ENCODE measurements at places on chromosomes 11 and 22.

- no peak for DNase-seq
Measured at GRCh38 chr11:76376746-76377558, 4.0 kb downstream of the THAP12 start.

- DNase-seq, result no peak
Measured at GRCh38 chr22:27662359-27663301, 138.9 kb downstream of the MN1 start.

GRCh38 chr11:22508665-22509064, 117.0 kb downstream of the FANCF start:
- DNase-seq, result no peak

DNA sequence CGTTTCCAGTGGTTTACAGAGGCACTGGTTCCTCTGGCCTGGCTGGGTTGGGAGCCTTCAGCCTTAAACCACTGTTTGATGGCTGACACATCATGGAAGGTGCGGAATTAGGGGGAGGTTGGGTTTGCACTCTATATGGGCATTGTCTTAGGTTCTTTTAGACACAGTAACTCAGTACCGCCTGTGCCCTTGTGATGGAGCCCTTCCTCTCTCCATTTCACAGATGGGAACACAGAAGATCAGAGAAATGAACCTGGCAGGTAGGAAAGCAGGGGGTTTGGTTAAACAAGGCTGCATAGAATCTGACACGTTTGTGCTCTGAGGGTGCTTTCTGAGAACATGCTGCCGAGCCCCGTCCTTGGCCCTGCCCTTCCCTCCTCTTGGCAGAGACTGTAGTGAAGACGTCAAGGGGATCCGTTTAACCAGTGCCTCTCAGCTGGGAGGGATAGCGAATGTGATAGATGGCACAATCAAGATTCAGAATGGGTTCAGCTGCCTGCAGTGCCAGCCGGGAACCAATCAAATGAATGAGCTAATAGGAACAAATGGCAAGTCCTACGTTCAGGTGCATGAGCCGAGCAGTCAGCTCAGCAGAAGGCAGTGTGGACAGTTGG, 228.6 kb downstream of the TBC1D22A start:
- no peak for DNase-seq

- no peak for DNase-seq
Measured at GRCh38 chr11:67651976-67652781, 1.6 kb upstream of the ACY3 start.

DNA sequence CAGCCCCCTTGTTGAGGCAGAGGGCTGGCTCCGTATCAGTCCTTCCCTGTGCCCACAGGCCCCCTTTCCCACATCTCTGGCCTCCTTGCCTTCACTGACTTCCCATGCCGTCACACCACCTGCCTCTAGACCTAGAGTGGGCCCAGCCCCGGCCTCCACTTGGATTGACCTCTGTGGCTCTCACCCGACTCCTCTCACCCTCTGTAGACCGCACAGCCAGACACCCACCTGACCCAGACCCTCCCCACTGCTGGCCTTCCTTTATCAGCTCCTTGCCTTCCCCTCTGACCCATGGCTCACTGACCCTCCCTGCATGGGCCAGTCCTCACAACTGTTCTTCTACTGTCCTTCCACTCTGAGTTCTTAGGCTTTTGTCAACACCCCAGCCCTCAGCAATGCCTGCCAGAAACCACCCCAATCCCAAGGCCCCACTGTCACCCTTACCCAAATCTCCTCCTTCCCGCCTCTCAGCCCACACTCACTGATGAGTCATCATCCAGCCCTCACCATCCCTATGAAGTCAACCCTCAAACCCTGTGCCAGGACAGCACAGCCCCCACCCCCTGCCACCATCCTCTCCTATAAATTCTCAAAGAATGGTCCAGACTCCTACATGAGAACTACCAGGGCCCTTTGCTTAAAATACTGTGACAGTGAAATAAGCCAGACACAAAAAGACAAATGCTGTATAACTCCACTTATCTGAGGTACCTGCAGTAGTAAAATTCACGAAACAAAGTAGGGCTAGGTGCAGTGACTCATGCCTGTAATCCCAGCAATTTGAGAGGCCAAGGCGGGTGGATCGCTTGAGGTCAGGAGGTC, 53.4 kb downstream of the SCGB1A1 start:
- no peak for DNase-seq

DNA sequence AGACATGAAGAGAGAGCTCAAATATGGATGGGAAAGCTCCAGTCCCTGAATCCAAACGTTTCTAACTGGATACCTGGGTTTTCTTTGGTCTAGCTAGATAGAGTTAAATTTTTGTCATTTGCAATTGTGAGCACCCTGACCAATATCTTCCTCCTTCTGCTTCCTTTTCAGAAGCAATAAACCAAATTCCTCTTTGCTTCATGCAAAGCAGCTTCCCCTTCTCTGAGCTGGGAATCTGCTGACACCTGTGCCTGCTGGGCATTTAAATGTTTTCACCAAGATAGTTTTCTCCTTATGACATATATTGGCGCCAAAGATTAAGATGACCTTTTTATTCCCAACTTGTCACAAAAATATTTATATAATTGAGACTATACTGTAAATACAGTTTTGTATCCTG, 27.9 kb upstream of the PAK1 start:
- DNase-seq, result no peak

GRCh38 chr11:80255021-80255420, 814.2 kb upstream of the TENM4 start:
- no peak for DNase-seq

DNA sequence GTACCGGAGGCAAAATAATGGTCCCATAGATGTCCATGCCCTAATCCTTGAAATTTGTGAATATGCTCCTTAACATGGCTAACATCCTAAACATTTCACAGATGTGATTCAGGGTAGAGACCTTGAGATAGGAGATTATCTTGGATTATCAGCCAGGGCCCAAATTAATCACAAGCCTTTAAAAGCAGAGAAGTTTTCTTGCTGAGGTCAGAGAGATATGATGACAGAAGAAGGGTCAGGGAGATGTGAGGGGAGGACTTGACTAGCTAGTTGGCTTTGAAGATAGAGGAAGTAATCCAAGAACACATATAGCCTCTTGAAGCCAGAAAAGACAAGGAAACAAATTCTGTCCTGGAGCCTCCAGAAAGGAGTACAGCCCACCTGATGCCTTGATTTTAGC, 19.1 kb upstream of the FDX1 start:
- no peak for DNase-seq

DNA sequence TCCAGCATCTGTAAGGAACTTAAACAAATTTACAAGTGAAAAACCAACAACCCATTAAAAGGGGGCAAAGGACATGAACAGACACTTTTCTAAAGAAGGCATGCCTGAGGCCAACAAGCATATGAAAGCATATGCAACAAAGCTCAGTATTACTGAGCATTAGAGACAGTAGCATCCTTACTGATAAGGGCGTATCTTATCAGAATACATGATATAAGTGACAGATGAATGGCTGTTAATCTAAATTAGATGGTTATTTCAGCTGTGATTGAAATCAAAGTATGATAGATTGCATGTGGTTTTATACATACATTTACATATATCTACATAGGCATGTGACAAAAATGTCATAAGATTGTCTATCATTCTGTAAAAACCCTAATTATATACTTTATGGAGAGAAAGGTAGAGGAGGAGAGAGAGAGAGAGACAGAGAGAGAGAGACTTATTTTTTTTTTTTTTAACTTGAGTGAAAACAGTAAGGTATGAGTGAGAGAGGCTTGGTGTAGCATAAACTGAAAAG, 1240.7 kb downstream of the FAM181B start:
- no peak for DNase-seq

GRCh38 chr11:83691451-83691950, 405.3 kb upstream of the CCDC90B start:
- no peak for DNase-seq

GRCh38 chr11:110830747-110831146, 118.5 kb upstream of the ARHGAP20 start:
- no peak for DNase-seq

GRCh38 chr22:39135092-39135896, 17.2 kb downstream of the CBX7 start:
- DNase-seq, result no peak

DNA sequence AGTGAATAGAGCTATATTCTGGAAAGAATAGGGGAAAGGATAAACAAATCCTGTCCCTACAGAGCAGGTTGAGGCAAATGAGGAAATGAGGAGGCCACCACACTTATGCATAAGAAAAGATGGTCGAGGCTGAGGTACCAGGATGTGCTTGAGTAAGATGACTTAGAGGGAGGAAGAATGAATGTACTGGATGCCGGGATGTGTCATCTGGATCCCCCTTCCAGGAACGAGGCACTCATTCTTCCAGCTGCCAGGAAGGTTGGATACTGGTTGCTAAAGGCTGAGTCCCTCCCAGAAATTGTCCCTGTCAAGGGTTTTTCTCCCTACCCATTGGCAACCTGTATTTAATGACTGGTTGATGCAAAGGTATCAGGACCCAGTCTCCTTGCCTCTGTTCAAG, 31.1 kb upstream of the SYT9 start:
- DNase-seq, result no peak

DNA sequence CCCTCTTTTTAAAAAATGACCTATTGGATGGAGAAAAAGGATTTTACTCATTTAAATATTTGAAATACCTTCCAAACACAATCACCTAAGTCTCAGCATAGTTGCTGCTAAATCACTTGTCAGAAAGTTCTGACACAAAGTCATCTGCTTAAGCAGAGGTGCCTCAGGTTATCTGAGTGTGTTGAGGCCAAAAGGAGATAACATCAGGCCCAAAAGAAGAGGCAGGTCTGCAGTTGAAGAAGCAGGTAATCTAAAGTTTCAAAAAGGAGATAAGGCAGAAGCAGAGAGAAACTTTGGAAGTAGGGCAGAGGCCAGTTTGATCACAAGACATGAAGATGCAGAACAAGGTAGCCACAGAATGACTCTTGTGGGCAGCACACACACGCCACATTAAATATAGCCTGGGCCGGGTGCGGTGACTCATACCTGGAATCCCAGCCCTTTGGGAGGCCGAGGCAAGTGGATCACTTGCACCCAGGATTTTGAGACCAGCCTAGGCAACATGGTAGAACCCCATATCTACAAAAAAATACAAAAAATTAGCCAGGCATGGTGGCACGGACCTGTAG, 175.7 kb upstream of the API5 start:
- no peak for DNase-seq

DNA sequence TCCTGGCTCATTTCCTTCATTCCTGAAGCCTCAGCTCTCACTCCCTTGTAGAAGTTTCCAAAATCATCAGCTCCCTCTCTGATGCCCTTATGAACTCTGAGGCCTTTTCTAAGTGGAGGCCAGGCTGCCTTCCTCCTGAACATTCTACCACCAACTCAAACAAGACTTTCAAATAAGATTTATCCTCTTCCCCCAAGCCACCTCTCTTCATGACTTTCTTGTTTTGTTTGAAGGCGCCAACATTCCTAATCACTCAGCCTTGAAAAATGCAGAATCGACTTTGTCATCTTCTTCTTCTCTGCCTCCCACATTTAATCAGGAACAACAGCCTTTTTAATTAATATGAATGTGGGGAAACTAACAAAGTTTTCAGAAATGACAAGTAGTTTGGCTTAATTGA, 927.9 kb downstream of the OPCML start:
- DNase-seq, result no peak

- DNase-seq, result no peak
Measured at GRCh38 chr11:16613512-16614381, 124.7 kb upstream of the C11orf58 start.

DNA sequence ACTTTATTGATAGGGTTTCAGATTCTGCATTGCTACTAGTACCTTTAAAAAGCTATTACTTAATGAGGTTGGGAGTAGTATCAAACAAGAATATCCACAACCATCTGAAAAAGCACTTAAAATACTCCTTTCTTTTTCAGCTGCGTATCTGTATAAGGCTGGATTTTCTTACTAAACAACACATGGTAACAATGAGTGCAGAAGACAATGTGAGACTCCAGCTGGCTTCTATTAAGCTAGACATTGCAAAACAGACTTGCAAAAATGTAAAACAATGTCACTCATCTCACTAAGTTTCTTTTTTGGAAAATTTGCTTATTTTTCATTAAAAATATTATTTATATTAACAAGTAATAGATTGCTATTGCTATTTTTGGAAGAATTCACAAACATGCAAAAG, 132.6 kb downstream of the WNT11 start:
- DNase-seq, result no peak

- DNase-seq, result no peak
Measured at GRCh38 chr11:60964801-60965200, 6.7 kb upstream of the CD6 start.

DNA sequence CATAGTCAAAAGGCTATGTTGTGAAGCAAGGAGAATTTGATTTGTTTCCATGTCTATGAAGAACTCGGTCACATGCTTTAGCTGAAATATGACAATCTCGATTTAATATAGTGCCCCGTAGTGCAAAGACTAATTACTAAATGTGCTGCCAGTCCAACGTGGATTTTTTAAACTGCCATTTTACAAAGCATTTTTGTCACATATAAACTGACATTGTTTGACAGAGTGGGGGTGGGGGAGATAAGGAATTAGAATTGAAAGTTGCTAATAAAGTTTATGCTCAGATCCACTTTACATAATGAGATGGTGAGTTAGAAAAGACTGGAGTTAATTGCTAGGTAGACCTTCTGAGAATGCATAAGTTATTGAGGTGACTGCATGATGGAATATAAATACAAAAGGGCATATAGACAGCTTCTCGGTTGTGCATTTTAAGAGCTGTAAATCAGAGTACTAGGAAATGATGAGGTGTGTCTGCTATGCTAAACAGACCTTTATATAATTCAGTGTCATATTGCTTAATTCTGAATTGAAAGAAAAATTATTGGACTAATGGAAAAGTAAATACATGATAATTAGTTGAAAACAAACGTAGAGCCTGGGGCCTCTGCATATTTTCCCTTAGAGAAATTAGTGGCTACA, 158.9 kb upstream of the MTNR1B start:
- DNase-seq, result no peak

GRCh38 chr11:128824191-128825049, 42.7 kb downstream of the KCNJ1 start:
- no peak for DNase-seq

- no peak for DNase-seq
Measured at GRCh38 chr11:4511282-4512245, 29.1 kb downstream of the OR52K1 start.

DNA sequence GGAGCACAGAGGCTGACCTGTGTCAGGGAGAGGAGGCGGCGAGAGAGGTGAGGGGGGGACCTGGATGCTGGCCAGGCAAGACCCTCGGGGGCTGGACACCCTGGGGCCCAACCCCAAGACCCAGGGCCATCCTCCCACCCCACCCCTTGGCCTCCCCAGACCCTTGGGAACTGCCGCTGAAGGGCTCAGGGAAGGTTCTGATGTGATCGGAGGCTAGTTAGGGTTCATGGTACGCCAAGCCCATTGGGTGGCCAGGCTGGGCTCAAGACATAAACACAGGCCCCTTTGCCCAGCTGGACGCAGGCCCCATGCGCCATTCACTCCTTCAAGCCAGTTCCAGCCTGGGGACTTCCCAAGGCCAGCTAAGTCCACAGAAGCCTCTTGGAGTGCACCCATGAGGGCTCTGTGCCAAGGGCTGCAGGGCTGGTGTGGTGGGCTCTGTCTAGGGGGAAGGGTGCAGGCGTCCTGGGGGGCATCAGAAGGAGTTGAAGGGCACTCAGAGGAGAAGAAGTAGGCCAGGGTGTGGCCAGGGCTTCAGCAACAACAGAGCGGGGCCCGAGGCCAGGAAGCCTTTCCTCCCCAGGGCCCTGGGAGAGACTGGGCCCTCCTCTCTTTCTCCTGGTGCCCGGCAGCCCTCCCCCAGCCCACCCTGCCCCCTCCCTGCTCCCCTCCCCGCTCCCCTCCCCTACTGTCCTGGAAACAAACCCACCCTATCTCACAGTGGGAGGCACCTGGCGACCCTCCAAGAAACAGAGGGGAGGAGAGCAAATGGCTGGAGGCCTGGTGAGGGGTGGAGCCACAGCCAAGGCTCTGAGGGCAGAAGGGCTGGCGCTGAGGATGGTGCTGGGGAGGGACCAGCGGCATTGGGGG, 12.9 kb downstream of the TSPAN32 start:
- no peak for DNase-seq
